Aorta (tissue), 5 donors: ENCODE measurements at places on chromosomes 11 and 22. TPM values are rescaled to one million over a fixed set of nuclear protein-coding genes. Genes with fewer than 3 reads are reported as not detected.

DNA sequence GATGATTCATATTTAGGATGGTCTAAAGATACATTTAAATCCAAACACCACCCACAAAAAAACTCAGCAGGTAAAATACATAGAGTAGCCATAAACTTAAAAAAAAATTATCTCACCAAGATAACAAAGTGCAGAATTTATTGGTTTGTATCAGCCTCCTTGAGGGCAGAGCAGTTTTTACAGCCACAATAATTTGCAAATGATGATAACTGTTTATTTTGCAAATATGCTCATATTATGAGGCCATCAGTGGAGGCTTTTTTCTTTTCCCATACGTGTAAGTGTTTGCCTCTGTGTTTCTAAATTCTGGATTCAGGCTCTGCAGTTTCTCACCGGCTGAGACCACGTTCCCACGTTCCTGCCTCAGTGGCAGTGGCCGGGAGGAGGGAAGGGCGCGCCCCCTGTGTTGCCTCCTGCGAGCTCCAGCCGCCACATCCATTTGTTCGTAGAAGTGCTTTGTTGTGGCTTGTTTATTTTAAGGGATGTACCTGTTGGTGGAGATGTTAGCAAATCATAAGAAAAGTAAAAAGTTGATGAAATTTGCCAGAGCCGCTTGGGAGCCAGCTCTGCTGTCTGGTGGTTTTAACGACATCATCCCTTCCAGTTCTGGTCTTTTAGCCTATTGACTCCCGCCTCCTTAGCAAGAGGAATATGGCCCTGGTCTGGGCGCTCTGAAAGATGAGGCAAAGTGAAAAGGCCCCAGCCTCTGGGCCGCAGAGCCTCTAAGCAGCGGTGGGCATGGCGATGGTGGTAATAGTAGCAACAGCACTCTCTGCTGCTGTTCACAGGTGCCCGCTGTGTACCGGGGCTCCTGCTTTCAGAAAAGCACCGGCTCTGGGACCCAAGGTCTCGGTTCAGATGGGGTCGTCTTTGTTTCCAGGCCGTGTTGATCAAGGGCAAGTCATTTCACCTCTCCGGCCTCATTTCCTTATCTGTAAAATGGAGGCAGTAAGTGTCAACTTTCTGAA lies 66.7 kb upstream of the PPARA start:
- no peaks in the 10 kb centered on the region for H3K27me3 ChIP-seq
- H3K4me1 ChIP-seq, result no peaks in the 10 kb centered on the region
- DNase-seq, result peak; percentile 42
- peaks cover 2% of the 10 kb centered on the region for H3K36me3 ChIP-seq
- no peak overlapping the region for H3K4me3 ChIP-seq

Gene GRM5
- total RNA-seq, result 4.3 TPM

- DNase-seq, result no peak
- no peak overlapping the region for H3K27ac ChIP-seq
- no peaks in the 10 kb centered on the region for H3K27me3 ChIP-seq
- H3K4me3 ChIP-seq, result no peak overlapping the region
- H3K36me3 ChIP-seq, result no peaks in the 10 kb centered on the region
Observed at GRCh38 chr11:79052544-79052943, 388.3 kb downstream of the TENM4 start.

DNA sequence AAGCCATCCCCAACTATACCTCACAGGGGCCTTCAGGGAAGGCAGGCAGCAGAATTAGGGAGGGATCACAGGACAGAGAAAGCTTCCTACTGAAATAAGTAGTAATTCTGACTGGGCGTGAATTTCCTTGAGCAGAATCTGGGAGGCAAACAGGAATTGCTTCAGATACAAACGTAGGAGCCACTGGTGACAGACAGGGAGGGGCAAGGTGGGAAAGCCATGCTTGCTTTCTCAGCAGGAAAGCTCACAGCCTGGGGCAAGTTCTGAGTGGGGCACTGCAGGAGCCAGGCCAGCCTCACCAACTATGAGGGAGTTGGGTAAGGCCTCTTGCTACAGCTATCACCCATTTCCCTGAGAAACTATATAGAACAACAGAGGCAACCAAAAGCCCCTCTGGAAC lies 43.6 kb downstream of the ARHGAP32 start:
- H3K4me1 ChIP-seq, result no peaks in the 10 kb centered on the region
- H3K4me3 ChIP-seq, result no peak overlapping the region
- no peaks in the 10 kb centered on the region for H3K36me3 ChIP-seq
- DNase-seq, result no peak
- H3K27me3 ChIP-seq, result no peaks in the 10 kb centered on the region

Gene OTOG
- not detected for total RNA-seq

DNA sequence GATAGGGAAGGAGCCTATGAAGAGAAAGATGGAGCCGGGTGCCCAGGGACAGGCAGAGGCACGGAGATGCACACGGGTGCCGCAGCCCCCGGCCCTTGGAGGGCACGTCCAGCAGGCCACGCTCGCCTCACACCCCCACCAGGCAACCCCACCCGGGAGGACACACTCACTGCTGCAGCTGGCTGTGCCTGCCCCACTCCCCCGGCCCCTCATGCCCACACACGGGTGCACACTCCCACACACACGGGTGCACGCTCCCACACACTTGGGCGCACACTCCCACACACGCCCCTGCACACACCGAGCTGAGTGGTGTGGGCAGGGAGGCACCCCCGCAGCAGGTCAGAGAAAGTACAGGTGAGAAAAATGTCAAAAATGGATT lies 1.1 kb downstream of the MOB2 start:
- H3K36me3 ChIP-seq, result no peaks in the 10 kb centered on the region
- H3K4me1 ChIP-seq, result no peaks in the 10 kb centered on the region
- H3K27ac ChIP-seq, result peak overlapping the region; percentile 1
- no peaks in the 10 kb centered on the region for H3K27me3 ChIP-seq
- no peak overlapping the region for H3K4me3 ChIP-seq

Gene FGF3
- total RNA-seq, result not detected

DNA sequence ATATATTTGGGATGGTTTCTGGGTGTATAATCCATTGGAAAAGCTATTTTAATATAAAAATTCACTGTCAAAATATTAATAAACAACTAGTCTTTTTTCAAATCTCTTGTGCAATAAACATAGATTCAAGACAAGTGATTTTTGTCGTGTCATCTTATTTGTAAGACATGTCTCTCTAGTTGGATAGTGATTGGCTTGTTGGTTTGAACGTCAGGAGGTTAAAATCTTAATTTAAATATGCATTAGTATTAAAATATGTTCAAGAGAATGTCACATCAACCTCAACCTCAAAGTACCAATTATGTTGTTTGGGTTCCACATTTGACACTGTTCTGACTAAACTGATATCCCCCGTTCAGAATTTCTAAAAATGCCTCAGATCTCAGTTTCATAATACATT lies 287.6 kb downstream of the CASP12 start:
- DNase-seq, result no peak
- H3K27me3 ChIP-seq, result no peaks in the 10 kb centered on the region
- no peak overlapping the region for H3K27ac ChIP-seq
- H3K4me1 ChIP-seq, result peaks cover 3% of the 10 kb centered on the region

GRCh38 chr22:17257121-17258001 lies 38.1 kb upstream of the ADA2 start:
- no peaks in the 10 kb centered on the region for H3K27me3 ChIP-seq
- no peak overlapping the region for H3K4me3 ChIP-seq
- no peak for DNase-seq
- H3K4me1 ChIP-seq, result no peaks in the 10 kb centered on the region

Gene ACR
- total RNA-seq, result 1.8 TPM

Gene ENTHD1
- 0.12 TPM for total RNA-seq

GRCh38 chr11:101582989-101583250 lies 887 bp downstream of the TRPC6 start:
- peak overlapping the region; percentile 64 for H3K4me3 ChIP-seq
- DNase-seq, result no peak

DNA sequence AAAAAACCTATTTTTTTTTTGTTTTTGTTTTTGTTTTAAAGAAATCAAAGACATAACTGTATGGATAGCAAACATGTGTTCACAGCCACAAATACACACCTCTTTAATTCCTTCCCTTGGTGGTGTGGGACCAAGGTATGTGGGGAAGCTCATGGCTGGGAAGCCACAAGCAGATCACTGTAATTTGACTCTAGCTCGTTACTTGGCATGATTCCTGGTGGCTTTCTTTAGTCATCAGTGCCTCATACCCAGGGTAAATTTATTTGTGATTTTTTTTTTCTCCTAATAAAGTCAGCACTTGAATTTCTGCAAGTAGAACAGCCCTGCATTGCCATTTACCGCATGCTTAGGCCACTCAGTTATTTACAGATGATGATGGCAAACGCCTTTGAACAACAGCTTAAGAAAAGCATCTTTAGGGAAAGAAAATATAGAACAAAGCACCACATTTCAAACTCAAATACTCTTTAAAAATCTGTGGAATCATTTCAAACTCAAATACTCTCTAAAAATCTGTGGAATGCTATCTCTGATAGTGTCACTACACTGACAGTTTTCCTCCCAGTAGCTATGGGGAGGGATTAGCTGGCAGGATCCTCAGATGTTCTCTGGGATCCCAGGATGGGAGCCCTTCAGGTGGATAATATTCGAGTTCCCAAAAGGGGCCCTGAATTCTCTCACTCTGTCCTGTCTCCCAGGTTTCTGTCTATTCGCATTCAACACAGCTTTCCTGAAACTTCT lies 687.2 kb downstream of the OPCML start:
- no peaks in the 10 kb centered on the region for H3K36me3 ChIP-seq
- H3K27ac ChIP-seq, result no peak overlapping the region
- no peak for DNase-seq

Gene CDC45
- 0.68 TPM for total RNA-seq

- no peak overlapping the region for H3K27ac ChIP-seq
- no peak for DNase-seq
- H3K4me1 ChIP-seq, result no peaks in the 10 kb centered on the region
- H3K36me3 ChIP-seq, result no peaks in the 10 kb centered on the region
Observed at GRCh38 chr22:39765046-39765445, 128.5 kb downstream of the ENTHD1 start.

Gene ARHGAP8
- total RNA-seq, result 3.0 TPM

- H3K4me3 ChIP-seq, result no peak overlapping the region
- DNase-seq, result no peak
- H3K4me1 ChIP-seq, result no peaks in the 10 kb centered on the region
- no peaks in the 10 kb centered on the region for H3K36me3 ChIP-seq
- H3K27ac ChIP-seq, result no peak overlapping the region
- no peaks in the 10 kb centered on the region for H3K27me3 ChIP-seq
Observed at GRCh38 chr11:127919206-127920000, 668.0 kb downstream of the ETS1 start.

DNA sequence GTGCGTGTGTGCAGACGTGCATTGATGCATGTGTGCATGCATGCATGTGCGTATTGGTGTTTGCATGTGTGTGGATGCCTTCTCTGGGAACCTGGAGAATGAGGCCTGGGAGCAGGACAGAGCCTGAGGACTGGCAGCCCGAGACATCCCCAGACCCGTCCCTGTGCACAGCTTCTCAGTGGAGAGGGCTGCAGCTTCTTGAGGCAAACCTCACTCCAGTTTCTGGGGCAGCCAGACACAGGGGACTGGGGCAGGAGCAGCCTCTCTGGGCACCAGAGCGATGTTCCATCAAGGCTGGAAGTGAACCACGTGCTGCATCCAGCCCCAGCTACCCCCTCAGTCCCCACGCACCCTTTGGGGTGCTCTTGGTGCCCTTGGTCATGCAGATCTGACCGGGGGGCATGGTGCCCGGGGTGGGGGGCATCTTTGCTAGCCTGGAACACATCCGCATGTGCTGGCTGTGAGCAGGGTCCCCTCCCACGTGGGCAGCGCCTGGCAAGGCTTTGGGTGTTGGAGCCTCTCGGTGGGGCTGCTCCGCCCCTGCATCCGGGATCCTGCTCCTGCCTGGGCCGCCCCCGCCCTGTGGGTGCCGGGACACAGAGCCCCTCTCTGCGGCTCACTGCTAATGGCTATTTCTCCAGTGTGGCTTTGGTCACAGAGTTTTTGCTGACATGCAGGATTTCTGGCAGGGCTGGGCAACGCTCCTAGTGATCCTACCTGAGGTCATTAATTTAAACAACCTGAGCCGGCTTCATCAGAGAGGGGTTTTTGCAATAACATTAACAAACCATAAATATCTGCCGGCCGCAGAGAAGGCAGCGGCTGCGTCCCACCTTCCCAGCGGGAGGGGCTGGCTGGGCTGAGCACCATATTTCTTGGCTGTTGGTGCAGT lies 434.7 kb downstream of the TBC1D22A start:
- H3K36me3 ChIP-seq, result no peaks in the 10 kb centered on the region
- no peak for DNase-seq
- no peaks in the 10 kb centered on the region for H3K27me3 ChIP-seq
- H3K4me1 ChIP-seq, result no peaks in the 10 kb centered on the region
- H3K27ac ChIP-seq, result no peak overlapping the region

Gene OR10D3
- not detected for total RNA-seq

DNA sequence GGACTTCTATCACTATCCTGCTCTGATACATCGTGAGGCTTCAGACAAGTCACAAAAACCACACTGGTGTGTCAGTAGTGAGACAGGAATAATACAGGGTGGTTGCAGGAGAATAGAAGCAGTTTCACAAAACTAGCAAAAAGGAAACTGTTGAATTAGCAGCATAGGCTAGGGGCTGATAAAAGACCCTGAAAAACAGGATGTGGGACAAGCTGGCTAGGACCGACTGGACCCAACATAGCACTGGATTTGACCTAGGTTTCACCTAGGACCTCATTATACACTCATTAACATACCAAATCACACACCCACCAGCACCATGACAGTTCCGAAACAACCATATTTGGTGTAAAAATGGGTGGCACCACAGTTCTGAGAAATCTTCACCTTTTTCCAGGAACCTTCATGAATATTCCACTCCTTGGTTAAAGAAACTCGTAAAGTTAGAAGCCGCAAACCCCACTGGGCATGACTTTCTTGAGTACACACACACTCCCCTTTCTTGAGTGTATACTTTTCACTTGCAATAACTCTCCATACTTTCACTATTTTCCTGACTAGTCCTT lies 76.2 kb downstream of the SLC1A2 start:
- no peak overlapping the region for H3K27ac ChIP-seq
- no peaks in the 10 kb centered on the region for H3K27me3 ChIP-seq
- H3K36me3 ChIP-seq, result no peaks in the 10 kb centered on the region
- H3K4me3 ChIP-seq, result no peak overlapping the region

- H3K27me3 ChIP-seq, result no peaks in the 10 kb centered on the region
- H3K36me3 ChIP-seq, result no peaks in the 10 kb centered on the region
- no peak overlapping the region for H3K4me3 ChIP-seq
- no peak overlapping the region for H3K27ac ChIP-seq
Observed at GRCh38 chr11:109795234-109795633, 298.0 kb upstream of the ZC3H12C start.

Gene SCUBE1
- total RNA-seq, result 5.4 TPM

Gene DERL3
- 1.9 TPM for total RNA-seq

Gene MAP6
- 13.8 TPM for total RNA-seq

Gene FREY1
- total RNA-seq, result 0.65 TPM

DNA sequence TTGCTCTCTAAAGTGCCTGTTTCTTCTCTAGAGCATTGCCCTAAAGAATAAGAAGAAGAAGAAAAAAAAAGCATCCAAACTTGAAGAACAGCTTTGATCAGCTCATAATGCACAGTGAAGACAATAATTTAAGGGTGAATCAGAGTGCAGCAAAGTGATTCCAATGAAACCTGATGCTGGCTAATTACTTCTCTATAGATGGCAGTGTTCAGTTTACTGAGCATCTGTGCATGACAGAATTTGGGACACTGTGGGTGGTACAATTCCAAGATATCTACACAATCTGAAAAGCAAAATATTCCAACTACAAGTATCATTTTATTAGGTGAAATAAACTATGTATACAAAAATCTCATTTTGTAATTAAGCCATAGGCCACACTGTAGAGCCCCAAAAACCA lies 450.5 kb upstream of the CCDC90B start:
- no peak overlapping the region for H3K4me3 ChIP-seq
- H3K27ac ChIP-seq, result no peak overlapping the region
- H3K36me3 ChIP-seq, result no peaks in the 10 kb centered on the region
- no peaks in the 10 kb centered on the region for H3K27me3 ChIP-seq
- no peaks in the 10 kb centered on the region for H3K4me1 ChIP-seq
